Progenitor cell of endocrine pancreas (in vitro differentiated cells): ENCODE measurements at places on chromosomes 2 and 18. TPM values are rescaled to one million over a fixed set of nuclear protein-coding genes. Genes with fewer than 3 reads are reported as not detected.

Gene CDC42EP3
- 43.1 and 48.5 TPM in 2 replicates for total RNA-seq

Gene SIX3
- not detected in 2 replicates for total RNA-seq

Gene C2orf78
- total RNA-seq, result not detected in 2 replicates

Gene CXCR1
- not detected in 2 replicates for total RNA-seq

- no peak for DNase-seq
Measured at GRCh38 chr2:43977677-43978375, 18.0 kb downstream of the LRPPRC start.

DNA sequence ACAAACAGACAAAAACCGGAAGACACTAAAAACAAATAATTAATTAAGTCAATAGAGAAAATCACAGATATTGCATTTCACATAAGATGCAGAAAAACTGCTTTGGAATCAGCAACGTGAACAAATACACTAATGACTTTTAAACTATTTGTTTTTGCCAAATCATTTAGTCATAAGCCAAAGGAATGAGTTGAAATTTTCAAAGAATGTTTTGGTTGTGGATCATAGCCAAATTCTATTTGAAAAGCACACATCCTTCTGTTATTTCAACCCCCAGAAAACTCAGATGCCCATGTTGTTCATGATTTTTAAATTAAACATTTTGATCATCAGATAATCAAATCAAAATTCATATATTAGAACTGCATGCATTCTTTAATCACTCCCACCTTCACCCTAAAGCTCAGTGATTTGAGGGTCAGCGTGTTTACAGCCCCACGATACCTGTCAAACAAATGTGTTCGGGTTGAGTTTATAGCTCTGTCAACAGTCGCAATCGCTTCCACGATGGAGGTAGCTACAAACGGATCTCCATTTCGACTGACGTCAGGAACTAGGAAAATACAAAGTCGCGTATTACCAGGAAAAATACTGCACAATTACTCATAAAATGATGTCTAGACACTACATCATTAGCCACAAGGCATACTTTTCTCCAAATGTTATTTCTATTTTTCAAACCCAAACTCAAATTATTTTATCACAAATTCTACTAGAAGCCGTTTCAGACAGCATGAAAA, 90.2 kb downstream of the PXDN start:
- DNase-seq, result no peak

DNA sequence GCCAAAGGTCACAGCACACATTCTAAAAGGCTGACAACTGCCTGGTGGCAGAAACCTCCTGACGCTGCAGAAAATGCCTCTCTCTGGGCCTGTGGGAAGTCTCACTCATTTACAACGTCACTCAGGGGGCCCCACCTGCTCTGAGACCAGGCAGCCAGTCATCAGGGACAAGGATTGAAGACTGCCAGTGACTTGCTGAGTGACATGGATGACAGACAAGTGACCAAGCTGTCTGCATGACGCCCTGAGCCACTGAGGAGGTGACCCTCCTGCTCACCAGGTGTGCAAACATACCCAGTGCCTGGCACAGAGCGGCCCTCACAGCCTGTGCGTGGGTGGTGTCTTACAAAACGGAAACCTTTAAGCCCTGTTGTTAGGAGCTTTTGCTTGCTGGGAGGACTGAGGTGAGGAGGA, 392.4 kb downstream of the TNS1 start:
- DNase-seq, result no peak
